Foreskin fibroblast (primary cell): ENCODE measurements at places on chromosomes 7 and 10.

- no peak for DNase-seq
These were observed 72.7 kb downstream of the SEM1 start for GRCh38 chr7:96636979-96637378.

GRCh38 chr10:49169776-49170175 is 18.4 kb downstream of the TMEM273 start:
- DNase-seq = no peak

DNA sequence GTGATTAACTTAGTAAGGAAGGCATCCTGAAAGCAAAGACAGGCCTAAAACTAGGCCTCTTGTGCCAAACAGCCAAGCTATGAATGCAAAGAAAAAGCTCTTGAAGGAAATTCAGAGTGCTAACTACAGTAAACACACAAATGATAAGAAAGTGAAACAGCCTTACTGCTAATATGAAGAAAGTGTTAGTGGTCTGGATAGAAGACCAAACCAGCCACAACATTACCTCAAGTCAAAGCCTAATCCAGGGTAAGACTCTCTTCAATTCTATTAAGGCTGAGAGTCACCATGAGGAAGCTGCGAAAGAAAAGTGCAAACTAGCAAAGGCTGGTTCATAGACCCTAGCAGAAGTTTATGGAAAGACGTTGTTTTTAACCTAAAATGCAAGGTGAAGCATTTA is 66.0 kb downstream of the IPMK start:
- no peak for DNase-seq

- no peak for DNase-seq
These were observed 83.3 kb upstream of the CREB5 start for GRCh38 chr7:28328822-28329660.

DNA sequence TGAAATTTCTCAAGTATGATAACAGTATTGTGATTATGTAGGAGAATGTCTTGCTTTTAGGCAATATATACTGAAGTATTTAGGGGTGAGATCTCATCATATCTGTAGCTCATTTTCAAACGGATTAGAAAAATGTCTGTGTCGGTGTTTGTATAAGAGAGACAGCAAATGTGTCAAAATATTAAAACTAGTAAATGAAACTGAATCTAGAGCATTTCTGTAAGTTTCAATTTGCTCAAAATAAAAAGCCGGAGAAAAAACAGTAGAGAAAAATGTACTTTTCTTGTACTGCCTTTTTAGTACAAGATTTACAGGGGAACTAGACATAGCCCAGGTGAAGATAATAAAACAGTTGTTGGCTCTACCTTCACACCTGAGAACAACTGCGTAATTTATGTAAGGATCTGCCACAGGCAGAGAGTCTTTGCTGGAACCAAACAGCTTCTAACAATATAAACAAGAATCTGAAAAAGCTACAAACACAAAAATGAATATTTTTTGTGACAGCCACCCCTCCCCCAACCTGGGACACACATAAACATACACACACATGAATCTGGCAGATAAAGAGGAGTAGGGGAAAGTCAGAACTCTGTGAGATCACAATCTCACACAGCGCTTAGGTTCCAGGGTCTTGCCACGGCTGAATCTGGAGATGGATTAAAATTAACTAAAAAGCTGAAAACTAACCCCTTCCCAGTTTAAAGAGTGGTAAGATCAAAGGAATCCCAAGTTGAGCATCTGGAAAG is 153.3 kb downstream of the AVL9 start:
- DNase-seq = no peak

DNA sequence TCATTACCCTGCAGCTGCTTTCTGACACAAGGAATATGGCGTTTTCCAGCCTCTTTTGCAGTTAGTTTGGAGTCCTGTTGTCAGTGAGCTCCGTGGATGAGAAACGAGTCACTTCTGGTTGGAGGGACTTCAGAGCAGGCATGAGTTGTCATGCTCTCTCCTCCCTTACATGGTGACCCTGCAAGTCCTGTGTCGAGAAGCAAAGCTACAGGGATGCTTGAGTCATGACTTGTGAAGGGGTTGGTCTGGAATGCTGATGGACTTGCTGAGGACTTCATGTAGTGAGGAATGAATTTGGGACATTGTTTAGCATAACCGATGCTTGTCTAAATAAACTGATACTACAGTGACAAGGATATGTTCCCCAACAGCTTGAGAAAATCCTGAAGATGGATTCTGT is 108.8 kb downstream of the ADCYAP1R1 start:
- no peak for DNase-seq

DNA sequence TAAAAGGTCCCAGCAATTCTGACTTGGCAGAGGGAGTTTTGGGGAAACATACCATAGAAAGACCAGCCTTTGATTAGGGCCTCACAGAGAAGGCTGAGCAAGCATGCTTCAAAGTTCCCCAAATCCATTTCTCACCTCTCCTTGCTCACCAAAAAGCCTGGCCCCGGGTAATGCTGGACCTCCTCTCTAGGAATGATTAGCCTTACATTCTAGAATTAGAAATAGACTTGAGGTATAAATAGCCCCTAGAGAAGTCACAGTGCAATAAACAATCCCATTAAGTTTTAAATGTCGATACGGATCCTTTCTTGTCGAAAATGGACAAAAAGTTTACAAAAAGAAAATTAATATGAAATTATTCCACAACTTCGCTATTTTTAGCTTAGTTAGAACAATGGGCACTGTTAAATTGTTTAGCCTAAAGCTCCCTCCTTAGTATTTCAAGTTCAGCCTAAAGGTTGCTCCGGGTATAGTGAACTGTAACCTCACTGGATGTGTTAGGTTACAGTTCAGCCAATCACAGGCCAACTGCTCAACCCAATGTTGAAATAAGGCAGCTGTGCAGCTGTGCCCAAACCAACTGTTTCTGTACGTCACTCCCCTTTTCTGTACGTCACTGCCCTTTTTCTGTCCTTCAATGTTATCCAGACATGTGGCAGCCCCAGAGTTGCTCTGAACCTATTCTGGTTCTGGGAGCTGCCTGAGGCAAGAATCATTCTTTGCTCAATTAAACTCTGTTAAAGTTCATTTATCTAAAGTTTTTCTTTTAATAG is 7.9 kb upstream of the GSDME start:
- DNase-seq = peak; percentile 69

DNA sequence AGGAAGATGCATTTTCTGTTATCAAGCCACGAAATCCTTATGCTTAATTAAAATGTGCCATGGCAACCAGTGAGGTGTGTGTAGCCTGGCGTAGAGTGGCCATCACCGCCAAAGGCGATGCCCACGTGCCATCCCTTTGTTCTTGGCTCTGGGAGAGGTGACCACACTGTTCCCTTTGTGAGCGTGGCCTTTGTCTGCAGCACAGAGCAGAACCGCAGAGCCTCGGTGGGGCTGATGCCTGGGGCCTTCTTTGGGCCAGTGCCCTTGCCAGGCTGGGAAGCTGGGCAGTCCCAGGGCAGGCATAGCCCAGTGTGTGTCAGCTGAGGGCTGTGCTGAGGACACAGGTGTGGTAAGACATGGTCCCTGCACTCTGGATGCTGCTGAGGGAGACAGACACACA is 48.3 kb downstream of the BUB3 start:
- no peak for DNase-seq

GRCh38 chr7:18041191-18041590 is 13.5 kb upstream of the PRPS1L1 start:
- no peak for DNase-seq

DNA sequence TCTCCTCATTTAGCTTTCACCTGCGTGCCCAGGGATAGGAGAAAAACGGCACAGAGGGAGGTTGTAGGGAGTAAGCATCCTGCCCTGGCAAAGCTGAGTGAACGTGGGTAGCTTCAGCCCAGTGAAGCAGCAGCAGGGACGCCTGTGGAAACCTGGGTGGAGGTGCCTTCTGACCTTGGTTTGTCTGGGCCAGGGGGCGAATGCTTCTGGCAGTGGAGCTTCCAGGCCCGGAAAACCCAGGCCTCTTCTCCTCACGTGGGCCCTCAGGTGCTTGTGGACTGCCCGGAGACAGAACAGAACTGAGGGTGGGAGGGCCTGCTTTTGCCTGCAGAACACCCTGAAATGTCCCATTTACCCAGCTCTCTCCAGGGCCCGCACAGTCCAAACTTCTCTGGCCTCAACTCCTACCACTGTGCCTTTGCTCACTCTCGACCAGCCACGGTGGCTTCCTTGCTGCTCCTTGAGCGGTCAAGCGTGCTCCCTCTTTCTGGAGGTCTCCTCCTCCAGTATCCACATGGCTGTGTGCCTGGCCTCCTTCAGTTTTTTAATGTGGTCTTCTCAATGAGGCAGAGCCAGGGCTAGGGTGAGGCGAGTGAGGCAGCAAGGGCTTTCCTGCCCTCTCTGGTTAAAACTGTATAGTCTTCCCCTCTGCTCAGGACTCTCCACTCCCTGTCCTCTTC is 62.4 kb downstream of the TMEM209 start:
- no peak for DNase-seq

DNA sequence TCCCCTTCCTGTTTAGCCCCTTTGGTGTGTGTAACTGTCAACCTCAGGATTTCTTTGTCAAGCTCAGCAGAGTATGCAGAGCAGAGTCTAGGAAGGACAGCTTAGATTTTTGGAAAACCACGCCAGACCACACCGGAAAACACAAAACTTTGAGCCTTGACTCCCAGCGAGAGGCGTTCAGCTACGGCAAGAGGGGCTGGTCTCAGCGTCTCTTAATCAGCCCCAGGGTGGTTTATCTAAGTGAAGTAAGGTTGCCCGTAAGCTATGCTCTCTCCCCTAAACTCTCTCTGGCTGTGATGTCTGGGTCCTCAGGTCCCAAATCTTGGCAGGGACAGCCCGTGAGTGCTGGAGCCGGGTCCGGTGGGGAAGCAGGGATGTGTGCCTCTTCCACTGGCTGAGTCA is 230.9 kb downstream of the KLF6 start:
- DNase-seq = no peak

GRCh38 chr7:148486937-148487336 is 103.6 kb upstream of the C7orf33 start:
- no peak for DNase-seq

DNA sequence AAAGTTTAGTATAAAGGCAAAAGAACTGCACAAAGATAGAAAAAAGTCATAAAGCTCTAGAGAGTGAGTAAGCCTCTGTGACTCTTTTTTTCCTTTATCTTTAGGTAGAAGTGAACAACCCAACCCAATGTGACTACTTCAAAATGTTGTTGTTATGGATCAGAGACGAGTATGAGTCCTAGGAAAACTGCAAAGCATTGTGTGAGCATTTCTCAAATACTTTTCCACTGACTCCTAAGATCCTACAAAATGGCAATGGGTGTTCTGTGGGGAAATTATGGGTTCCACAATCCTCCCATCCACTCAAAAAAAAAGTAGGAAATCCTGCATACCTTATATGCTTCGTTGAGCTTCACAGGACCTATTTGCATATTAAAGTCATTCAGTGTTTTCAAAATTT is 177.1 kb downstream of the DGKI start:
- DNase-seq = peak; percentile 49

DNA sequence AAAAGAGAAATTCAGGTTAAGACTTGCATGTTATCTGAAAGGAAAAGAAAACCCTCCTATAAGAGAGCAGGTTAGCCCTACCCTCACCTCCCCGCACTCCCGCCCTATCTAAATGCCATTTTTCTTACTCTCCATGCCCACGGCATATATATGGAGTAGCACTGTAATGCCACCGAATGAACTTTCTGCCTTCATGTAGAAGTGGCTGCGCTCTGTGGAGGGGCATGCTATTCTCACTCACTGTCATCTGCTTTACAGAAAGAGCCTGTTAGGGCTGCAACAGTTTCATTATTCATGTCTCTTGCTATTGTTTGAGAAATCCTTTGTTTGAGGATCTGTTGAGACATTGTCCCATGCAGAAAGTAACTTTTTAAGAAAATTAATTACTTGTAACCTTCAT is 1190.6 kb downstream of the SORCS1 start:
- DNase-seq = no peak

GRCh38 chr7:69060516-69060915 is 537.8 kb upstream of the AUTS2 start:
- no peak for DNase-seq

DNA sequence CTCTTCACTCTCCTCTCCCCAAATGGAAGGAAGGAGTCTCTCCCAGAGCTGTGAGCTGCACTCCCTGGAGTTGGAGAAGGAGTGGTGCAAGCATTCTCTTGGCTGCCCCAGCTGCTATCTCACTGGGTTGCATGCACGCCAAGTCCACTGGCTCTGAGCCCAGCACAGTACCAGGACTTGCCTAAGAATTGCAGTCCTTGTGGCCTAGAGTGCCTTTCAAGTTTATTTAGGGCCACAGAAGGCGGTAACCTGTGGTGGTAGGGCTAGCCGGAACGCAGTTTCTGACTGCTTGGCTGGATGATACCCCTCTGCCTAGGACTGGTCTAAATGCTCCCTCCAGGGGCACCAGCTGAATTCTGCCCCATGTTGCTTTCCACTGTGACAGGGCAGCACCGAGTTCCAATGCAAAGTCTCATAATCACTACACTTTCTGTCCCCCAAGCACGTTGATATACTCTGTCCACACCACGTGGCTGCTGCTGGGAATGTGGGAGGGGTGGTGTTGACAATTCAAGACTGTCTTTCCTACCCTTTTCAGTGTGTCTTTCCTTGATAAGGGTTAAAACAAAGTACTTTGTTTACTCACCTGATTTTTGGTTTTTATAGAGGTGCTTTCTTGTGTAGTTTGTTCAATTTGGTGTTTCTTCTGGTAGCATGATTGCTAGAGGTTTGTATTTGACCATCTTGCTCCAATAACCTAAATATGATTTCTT is 57.0 kb downstream of the PHTF2 start:
- DNase-seq = no peak

- DNase-seq = no peak
These were observed 14.8 kb upstream of the PRR15 start for GRCh38 chr7:29548823-29549222.

DNA sequence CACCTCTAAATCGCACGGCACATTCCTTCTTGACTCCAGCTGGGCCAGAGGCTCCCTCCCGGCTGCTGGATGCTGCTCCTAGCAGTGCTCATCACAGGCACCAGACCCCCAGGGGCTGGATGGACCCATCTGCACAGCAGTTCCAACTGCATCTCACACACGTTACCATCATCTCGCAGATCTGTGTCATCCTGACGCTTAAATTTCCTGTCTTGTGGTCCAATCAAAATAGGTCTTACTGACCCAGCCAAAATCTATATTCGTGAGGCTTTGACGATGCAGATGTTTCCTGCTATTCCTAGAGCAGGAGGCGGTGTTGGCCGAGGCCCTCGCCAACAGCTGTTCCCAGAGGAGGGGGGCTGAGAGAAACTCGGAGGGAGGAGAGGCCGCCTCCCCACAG is 108.0 kb downstream of the MKI67 start:
- no peak for DNase-seq

DNA sequence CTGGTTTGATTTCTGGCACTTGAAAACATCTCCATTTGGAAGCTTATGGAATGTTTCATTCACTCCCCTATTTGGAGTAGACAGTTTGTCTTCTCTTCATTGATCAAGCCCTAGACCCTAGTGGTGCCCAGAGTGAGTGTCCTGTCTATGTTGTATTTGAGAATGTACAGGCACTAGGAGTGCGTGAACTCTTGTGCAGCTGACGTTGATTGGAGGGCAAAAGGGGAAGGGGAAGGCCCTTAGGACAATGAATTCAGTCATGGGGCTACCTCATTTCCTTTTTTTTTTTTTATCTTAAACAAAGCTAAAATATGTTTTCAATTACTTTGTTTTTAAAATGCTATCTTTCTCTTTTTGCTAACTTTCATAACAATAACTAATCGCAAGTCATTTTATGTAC is 66.5 kb downstream of the ADD3 start:
- peak; percentile 39 for DNase-seq

GRCh38 chr7:29471444-29472138 is 92.0 kb upstream of the PRR15 start:
- no peak for DNase-seq

GRCh38 chr7:28064437-28064836 is 116.2 kb downstream of the JAZF1 start:
- no peak for DNase-seq

GRCh38 chr7:70935311-70935710 is 196.6 kb upstream of the GALNT17 start:
- no peak for DNase-seq
